Myocyte (in vitro differentiated cells): ENCODE measurements at places on chromosomes 16 and 17.

DNA sequence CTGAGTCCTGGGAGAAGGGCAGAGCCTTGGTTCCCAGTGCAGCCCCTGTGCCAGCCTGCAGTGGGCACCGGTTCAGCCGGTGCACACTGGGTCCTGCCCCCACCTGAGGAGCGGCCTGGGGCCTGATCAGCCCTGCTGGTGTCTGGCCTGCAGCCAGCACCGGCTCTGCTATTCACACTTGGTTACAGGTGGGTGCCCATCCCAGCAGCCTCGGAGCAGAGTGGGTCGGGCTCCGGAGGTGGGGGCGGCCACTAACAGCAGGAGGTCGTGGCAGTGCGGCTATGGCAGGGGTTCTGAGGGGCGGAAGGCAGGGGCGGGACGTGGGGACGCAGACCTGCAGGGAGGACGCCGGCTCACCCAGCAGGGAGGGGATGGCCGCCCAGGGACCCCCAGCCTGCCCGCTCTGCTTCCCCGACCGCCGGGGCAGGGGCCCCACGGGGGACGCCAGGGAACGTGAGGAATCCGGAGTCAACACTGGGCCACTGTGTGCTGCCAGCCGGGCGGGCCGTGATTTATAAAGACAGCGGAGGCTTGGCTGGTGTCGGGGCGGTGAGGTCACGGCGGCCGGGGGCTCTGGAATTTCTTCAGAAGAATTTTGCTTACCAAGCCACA lies 20.3 kb downstream of the METRNL start:
- no peak for DNase-seq

GRCh38 chr16:3152277-3152990 lies 17.6 kb downstream of the ZNF213 start:
- peak; percentile 90 for DNase-seq

DNA sequence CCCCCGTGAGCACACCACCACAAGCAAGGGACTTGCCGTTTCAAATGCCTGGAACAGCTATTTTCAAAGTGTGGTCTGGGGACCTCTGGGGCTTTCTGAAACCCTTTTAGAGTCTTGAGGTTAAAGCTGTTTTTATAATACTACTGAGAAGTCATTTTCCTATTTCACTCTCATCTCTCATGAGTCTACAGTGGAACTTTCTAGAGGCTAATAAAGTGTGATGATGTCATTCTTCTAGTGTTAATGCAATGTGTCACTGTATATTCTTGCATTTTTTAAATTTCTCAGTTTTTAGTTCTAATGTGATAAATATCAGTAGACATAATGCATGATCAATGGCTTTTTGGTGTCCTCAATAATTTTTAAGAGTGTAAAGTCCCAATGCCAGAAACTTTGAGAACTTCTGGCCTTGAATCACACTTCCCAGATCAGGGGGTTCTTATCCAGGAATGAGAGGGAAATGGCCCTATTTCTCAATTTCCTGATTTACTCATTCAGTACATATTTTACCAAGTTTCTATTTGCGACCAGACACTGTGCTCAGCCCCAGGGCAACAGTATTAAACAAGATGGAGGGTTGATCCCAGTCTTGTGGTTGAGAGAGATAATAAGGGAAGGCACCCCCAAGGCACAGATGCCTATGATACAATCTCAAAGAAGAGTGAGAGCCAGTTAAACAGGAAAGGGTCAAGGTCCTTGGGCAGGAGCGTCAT lies 444.0 kb downstream of the HS3ST3B1 start:
- no peak for DNase-seq

- no peak for DNase-seq
Measured at GRCh38 chr17:76793775-76794174, 55.9 kb downstream of the MFSD11 start.

DNA sequence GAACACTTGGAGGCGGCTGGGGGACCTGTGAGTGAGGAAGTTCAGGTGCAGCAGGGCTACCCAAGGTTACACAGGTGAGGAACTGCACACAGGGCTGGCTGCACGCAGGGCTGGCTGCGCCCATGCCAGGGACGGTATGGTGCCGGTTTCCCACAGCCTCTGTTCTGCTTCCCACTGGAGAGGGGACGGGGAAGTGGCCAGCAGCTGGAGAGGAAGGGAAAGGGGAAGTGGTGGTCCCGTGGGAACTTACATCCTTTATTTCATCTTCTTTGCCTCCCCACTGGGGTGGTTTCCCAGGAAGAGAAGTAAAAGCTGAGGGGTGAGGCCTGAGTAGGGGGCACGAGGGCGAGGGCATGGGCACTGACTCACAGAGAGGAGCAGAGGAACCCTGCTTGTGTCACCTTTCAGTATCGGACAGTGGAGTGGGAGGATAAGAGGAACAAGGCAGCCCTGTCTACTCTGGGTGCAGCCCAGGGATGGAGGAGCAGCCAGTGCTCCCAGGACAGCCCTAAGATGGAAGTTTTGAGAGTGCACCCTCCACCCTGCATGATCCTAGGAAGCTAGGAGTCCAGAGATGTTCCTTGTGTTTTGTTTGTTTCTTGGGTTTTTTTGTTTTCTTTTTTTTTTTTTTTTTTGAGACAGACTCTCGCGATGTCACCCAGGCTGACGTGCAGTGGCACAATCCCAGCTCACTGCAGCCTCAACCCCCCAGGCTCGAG lies 25.5 kb upstream of the CDH1 start:
- DNase-seq, result no peak

DNA sequence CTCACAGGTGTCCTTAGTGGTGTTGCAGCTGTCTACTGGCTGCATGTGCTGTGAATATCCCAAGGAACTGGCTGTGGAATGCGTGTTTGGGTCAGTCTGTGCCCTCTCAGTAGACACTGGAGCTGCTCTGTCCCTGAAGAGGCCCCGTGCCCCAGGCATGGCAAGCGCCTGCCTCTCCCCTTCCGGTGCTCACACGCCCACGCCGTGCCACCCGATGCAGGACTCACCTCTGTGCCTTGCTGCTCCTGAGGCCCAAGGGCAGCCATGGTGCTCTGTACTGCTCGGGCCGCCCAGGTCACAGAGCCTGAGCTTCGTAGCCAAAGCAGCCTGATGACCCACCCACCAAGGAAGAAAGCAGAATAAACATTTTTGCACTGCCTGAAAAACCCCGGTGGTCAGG lies 10.0 kb downstream of the RGS11 start:
- DNase-seq, result peak; percentile 79

- peak; percentile 69 for DNase-seq
Measured at GRCh38 chr17:7250695-7251627, 573 bp downstream of the CTDNEP1 start.

- no peak for DNase-seq
Measured at GRCh38 chr16:78697426-78697825, 598.0 kb downstream of the WWOX start.

DNA sequence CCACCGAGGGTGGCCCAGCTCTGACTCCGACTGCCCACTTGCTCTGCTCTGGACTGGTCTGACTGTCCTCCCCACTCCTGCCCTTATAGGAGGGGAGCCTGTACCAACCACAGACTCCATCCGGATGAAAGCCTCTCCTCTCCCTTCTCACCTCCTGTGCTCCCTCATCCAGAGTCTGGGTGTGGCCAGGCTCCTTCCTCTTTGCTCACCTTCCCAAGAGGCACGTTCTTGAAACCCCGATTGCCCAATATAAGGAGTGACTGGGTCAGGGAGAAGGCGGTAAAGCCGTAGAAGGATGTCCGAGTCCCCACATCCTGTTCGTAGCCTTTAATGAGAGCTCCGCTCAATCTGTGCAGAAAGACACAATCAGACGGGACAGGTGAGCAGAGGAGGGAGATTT lies 17.1 kb downstream of the ST6GALNAC1 start:
- DNase-seq, result no peak

GRCh38 chr17:37820995-37821713 lies 76.3 kb upstream of the HNF1B start:
- DNase-seq, result no peak

DNA sequence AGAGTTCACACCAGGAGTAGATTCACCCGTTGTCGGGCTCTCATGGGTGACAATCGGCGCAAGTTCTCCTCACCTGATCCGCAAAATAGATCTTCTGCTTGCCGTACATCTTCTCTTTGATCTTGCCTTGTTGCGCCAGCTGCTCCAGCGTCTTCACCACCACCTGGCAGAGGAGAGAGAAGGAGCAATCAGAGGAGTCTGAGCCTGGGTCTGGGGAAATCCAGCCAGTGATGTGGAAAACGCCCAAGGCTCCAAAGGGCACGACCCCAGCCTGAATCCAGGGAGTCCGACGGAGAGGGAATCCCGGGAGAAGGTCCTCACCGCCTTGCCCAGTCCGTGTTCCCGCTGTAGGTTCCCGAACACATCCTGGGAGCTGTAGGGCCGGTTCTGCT lies 393 bp downstream of the PSMC3IP start:
- DNase-seq, result no peak

DNA sequence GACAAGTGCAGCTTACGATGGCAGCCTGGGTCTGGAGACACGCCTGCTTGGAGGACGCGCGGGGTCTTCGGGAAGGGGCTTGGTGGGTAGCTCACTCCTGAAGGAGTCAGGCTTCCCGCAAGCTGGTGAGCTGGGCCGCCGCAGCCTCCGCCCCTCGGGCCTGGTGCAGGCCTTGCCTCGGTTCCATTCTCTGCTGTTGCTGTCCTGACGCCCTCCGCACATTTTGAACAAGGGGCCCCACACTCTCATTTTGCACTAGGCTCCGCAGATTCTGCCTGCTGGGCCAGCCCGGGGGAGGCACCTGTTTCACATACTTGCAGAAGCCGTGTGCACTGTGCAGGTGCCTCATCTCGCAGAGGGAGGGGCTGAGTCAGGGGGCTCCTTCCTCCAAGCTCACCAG lies 31.9 kb upstream of the CBX4 start:
- DNase-seq, result no peak

GRCh38 chr17:9729735-9730420 lies 61.5 kb downstream of the DHRS7C start:
- no peak for DNase-seq

- no peak for DNase-seq
Measured at GRCh38 chr16:17252064-17252463, 218.7 kb downstream of the XYLT1 start.
